MV-4-11 (cell line): ENCODE measurements at places on chromosomes 4 and X.

DNA sequence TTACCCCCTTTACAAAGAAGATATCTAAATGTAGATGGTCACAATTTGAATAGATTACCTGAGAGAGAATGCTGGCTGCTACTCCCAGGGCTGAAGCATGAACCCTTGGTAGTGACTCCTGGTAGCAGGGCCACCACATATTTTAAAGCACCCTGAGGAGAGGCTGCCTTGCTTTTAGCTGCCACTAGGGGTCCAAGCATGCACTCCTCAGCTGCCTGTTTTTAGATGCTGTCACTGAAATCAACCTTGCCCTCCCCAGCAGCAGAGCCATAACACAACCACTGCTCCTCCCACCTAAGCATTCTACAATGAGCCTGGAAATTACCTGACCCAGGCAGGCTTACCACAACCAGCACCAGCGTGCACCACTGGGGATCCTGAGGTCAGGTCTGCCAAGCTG lies 850.9 kb downstream of the FAM133A start:
- DNase-seq, result no peak

DNA sequence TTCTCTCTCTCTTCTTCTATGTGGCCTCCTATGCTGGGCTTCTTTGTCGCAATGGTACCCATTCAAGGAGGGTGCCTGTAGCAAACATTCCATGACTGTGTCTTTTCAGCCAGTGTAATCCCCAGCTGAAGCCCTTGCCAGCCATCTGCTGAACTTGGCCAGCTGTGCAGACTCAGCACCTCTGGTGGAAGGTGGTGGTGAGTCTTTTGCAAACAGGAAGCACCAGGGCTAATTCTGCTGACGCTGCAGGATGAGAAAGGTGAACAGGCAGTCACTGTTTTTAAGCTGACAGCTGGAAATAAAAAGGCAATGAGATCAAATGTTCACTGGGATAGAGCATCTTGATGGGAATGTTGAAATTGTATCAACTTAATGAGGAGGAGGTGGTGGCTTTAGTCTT lies 298.7 kb upstream of the CLNK start:
- no peak for DNase-seq

GRCh38 chr4:166169111-166169510 lies 296.1 kb downstream of the TLL1 start:
- peak; percentile 15 for DNase-seq

DNA sequence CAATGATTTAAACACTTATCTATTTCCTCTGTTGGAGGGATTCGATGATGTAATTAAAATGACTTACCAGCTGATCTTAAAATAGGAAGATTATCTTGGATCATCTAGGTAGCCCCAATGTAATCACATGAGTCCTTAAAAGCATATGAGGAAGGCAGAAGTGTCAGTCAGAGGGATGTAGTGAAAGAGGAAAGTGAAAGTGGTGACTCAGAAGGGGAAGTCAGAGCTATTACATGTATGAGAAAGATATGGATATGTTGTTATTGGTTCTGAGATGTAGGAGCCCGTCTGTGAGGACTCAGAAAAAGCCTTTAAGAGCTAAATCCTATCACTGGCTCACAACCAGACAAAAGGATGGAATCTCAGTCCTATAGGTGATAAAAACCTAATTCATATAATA lies 456.4 kb downstream of the DACH2 start:
- peak; percentile 80 for DNase-seq

GRCh38 chrX:74324131-74324530 lies 20.2 kb downstream of the ZCCHC13 start:
- no peak for DNase-seq

GRCh38 chr4:183443655-183444213 lies 702 bp upstream of the CDKN2AIP start:
- DNase-seq, result peak; percentile 39

DNA sequence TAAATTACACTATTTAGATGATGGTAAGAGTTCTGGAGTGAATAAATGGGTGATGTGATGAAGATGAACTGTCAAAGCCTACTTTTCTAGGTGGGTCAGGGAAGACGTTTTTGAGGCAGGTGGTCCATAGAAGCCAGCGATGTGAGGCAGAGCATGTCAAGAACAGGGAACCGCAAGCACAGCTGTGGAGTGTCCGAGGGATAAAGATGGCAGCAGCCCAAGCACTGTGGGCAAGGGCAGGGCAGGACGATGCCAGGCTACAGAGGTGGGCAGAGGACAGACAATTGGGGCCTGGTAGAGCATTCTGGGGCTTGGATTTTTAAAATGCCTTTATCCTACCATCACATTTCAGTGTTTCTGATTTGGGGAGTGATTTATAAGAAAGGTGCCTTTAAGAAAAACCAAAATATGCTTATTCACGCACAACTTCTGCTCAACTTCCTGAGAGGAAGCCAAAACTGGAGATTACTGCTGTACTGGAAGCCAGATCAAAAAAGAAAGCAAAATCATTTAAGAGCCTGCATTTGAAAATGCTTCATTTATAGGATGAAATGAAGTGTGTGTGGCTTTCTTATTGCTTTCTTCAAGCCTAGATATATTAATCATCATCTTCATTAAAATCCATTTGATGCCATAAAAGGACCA lies 119.0 kb upstream of the WDR17 start:
- DNase-seq, result no peak

DNA sequence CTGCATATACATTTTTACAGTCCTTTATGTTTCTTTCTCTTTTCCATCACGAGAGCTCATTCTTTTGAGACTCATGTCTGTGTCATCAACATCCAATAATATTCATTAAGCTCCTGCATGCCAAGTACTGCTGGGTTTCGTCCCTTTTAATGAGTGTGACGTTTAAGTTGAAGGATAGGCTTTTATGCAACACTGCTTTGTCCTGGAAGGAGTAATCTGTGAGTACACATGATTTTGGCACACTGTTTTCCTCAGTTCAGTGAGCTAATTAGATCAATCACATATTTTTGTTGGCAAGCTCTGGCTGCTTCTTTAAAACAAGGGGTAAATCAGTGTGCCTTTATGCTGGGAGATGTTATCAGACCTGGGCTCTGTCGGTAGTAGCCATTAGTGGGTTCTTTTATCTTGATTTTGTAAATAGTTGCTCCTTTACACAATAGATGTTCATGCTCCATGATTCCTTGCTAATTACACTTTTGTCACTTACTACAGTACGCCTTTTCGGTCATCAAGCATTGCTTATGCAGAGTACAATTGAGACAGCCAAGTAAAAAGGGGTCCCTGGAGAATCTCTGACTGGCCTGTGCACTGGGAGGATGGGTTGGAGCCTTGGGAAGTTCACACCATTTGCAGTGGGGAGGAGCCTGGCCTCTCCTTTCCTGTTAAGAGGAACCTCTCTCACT lies 132.6 kb downstream of the FHIP1A start:
- no peak for DNase-seq
